ENCODE measurements at places on chromosomes 3 and 15.

DNA sequence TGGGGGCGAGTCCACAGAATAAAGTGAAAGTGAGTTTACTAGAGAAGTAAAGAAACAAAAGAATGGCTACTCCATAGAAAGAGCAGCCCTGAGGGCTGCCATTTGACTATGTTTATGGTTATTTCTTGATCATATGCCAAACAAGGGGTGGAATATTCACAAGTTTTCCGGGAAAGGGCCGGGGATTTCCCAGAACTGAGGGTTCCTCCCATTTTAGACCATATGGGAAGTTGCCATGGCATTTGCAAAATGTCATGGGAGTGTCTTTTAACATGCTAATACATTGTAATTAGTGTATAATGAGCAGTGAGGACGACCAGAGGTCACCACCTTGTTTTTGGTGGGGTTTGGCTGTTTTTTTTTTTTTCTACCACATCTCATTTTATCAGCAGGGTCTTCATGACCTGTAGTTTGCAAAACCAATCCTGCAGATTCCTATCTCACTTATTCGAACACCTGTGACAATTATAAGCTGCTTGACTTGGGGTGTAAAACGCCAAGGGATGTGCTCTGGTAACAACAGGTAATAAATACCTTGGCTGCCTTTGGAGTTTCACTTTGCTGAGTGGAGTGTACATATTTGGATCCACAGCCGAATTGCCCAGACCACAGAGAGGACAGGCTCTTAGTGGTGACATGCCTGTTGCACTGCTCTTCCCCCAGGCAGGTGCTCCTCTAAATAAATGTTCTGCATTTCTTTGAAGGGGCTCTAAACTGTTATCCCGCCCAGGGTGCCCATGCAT lies 43.6 kb downstream of the C2CD4B start:
- DNase-seq: no peak

DNA sequence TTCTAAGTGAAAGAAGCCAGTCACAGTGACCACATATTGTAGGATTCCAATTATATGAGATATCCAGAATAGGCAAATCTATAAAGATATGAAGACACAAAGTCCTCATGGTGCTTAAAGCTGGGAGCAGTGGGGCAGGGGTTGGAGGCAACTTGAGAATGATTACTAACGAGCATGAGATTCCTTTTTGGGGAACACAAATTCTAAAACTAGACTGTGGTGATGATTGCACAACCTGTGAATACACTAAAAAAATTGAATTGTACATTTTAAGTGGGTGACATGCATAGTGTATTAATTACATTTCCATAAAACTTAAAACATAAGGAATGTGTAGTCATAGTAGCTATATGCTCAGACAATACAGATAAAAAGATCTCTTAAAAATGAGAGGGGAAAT lies 103.2 kb downstream of the DPH6 start:
- no peak for DNase-seq

DNA sequence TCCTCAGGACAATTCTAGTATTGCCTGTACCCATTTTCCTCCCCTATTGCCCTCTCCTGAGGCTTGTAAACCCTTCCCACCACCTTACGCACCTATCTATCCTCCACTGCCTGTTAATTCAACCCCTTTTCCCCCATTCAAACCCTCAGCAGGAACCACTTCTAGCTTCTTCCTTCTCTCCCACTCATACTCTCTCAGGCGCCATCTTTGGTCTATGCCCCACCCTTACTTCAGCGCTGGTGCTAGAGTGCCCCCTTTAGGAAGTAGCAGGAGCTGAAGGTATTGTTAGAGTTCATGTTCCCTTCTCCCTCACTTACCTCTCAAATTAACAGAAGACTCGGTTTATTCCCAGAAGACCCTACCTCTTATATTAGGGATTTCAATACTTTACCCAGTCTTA lies 121.8 kb upstream of the NLGN1 start:
- no peak for DNase-seq

DNA sequence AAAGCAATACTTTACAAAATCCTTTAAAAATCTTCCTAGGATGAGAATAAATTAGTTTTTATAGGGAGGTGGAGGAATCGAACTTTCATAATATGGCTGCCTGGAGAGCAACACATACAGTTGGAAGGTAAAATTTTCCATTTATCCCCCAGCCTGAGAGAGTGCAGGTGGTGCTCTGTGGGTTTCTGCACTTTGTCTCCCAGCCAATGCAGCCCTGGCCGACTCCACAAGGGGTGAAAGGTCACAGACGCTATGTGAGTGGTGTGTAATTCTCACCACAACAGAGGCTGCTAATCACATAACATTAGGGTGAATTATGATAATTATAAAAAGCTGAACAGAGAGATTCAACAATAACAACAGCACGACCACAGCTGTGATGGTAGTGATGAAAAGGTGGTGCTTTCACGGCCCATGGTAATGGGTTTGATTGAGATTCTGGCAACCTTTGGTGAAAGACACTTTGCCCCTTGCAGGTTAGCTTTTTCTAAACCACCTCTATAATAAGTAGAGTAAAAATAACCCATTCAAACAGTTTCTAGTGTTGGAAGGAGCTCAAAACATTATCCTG lies 30.1 kb upstream of the NANOGP8 start:
- DNase-seq: no peak

DNA sequence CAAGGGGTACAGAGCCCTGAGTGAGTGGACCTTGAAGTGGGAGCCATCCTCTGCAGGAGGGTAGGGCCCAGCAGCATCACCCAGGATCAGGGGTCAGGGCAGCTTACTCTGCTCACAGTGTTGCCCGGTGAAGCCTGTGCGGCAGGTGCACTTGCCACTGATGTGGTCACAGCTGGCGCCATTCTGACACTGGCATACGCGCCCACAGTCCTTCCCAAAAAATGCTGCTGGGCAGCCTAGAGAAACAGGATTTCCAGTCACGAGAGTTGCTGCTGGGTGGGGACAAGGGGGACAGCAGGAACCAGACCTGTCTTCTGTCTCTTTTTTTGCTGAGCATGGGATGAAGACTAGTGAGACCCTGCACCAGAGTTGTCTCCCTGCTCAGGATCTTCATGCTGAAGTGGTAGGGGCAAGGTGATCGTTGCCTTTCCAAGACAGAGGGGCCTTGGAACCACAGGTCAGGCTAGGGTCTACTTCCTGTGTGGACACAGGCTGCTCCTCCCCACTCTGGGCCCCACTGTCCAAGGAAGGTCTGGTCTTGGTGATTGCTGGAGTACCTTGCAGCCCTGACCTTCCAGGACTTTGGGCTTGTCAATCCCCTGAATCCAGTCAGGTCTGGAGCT lies 46.9 kb downstream of the RAB11A start:
- no peak for DNase-seq

GRCh38 chr15:62503451-62503850 lies 338.4 kb upstream of the C2CD4B start:
- DNase-seq: no peak

DNA sequence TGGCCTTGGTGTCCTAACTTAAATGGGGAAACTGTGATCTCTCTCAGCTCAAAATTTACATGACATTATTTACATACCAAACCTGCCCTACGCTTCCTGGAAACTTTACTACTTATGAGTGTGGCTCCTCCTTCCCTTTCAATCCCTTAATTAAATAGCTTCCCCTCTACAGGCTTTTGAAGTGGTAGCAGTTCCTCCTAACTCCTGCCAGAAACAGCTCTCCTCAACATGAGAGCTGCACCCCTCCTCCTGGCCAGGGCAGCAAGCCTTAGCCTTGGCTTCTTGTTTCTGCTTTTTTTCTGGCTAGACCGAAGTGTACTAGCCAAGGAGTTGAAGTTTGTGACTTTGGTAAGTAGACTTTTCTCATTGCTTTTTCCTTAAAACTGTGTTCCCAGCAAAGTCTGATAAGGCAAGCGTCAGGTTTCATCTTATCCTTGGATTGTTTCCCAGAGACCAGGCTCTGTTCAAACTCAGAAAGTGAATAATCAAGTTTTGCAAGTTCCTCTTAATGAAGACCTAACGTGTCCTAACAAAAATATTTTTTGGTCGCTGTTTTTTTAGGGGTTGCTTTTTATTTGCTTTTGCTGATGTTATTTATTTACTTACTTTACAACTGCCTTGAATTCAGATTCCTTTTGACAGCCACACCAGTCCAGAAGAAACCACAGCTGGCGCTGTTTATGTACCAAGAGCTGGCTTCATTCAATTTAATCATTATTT lies at the start of gene ACP3:
Gene ACP3, plus strand, starts transcription at position 179 of the 720 bp plus-strand sequence. Its CDS starts 50 bp downstream, at position 229.
- DNase-seq: no peak

DNA sequence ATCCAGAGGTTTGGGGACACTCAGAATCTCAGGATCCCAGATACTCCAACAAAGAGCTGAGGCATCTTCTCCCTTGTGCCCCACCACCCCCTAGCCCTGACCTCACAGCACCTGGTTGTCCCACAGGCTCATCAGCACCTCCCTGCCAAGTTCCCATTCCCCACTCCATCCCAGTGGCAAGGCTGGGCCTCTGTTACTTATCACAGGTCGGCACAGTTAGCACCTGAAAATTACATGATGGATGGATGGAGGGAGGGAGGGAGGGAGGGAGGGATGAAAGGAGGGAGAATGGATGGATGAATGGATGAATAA lies 12.8 kb downstream of the MYL3 start:
- no peak for DNase-seq

- no peak for DNase-seq
Measured at GRCh38 chr3:123694366-123695087, 109.7 kb upstream of the HACD2 start.

DNA sequence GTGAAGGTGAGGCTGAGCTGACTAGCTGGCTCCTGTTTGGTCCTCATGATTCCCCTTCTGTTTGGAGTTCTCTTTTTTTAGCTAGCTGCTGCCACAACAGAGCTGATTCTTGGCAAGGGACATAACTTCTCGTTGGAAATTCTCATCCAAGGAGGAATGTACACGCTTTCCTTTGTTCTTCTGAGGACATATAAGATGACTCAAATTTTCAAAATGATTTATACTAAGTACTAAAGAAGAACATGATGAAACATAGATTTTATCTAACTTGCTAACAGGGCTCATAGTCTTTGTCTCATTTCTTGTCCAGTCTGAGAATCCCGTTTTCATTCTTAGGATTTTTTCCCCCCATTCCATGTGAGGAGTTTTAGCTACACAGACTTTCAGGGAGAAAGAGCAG lies 2.9 kb upstream of the TFG start:
- no peak for DNase-seq

GRCh38 chr3:15443826-15444524 lies 16.6 kb downstream of the EAF1 start:
- DNase-seq: no peak

- DNase-seq: no peak
Measured at GRCh38 chr3:94440767-94441493, 378.1 kb downstream of the NSUN3 start.

- DNase-seq: no peak
Measured at GRCh38 chr3:180282386-180282785, 245.6 kb upstream of the PEX5L start.

GRCh38 chr3:180283251-180283650 lies 246.5 kb upstream of the PEX5L start:
- no peak for DNase-seq

DNA sequence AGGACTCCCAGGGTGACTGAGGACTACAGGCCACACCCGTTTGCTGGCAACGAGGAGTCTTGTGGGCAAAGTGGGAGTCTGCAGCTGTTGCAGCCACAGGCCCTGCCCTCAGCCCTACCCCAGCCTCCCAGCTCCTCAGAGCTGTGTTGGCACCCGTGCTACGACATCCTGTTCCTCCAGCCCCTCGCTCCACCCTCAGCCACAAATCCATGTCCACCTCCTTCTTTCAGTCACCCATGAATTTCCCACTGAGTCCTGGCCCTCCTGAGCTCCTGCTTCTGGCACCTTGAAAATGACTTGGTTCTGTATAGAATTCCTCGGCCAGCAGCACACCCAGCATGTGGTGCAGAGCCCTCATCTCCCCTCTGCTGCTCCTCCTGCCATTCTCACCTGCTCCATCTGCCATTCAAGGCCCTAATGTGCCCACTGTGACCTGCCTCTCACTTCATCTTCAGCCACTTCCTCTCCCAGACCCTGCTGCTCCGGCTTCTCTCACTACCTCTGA lies 20.9 kb upstream of the VILL start:
- DNase-seq: no peak
